ENCODE measurements at places on chromosomes 7 and 10.

GRCh38 chr10:80917636-80918035 lies 379.9 kb downstream of the SH2D4B start:
- DNase-seq = no peak

DNA sequence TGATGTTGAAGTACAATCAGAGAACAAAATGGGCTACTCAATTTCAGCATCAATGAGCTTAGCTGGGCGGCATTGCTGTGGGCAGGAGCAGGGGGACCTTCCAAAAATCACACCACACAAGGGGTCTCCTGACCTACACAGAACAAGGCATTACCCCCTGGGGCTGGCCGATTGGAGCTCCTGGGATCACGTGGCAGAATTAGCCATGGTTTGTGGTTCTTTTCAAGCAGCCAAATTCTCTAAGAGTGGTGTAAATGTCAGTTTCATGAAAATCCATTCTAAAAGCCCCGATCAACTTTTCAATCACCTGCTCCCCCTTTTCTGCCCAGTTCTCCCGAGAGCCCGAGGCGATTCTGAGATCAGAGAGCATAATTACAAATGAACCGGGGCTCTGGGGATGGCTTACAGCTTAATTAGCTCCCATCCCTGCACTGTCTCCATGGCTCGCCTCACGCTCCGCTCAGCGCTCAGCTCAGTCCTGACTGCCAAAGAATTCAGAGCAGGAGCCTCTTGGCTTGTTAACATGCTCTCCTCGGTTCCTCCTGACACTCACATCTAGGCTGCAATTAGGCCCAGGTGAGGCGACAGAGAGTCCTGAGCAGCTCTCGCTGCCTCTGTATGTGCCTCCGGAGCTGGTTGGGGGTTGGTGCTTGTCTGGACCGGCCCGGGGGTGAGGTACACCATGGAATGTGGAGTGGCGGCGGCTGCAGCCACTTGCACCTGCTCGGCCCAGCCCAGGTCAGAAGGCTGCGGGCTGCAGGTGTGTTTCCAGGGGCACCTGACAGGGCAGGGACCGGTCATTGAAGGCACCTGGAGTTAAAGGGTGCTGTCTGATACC lies 111.8 kb downstream of the WDR11 start:
- no peak for DNase-seq

DNA sequence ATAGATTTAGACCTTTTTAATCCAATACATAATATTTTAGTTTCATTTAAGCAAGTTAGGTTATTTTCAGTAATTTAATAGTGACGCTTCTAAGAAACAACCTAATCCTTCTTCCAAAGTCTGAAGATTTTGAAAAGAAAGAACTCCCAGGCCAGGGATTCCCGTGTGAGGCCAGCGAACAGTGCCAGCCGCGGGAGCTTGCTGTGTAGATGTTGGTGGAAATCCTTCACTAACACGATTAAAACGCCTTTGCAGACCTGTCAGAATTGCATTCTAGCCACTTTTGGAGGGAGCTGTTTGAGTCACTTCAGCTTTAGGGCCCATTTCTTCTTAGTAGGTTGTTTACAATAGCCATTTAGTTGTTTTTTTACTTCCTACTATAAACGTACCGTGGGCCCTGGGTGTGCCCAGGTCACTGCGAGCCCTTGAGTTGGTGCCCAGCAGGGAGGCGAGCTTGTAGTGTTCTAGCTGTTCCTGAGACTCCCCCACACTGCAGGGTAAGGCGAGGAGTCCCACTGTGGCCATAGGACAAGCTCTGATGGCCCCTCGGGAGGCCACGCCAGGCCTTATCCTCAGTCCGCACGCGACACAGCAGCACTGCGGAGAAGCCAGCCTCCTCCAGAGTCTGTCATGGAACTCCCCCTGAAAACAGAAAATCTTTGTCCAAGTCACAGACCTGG lies 32.3 kb downstream of the PPP2R2D start:
- DNase-seq = no peak

DNA sequence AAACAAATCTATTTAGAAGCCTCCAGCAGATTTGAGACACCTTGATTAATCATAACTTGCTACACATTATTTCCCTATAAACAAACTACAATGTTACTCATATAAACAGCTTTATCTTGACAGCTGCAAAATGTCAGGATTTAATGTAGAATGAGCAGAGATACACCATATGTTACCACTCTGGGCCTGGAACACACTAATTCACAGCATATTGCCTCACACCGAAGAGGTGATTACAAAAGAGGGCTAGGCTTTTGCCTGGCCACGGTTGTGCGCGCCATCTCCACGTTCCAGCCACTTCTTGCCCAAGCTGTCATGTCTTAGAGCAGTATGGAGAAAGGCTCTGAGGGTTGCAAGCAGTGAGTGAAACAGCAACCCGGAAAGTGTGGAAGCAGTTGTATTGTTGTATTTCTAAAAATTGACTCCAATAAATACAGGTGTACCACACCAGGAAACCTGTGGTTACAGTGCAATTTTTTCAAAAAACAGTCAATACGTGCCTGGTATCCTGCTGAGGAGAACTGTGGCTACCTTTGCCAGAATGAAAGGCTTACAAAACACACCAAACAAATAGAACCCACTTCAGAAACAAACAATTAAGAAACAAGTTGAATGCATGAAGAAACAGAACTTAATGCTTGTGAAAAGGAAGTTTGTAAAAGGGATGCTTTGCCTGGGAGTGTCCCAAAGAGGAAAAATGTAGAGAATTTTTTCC lies 498.1 kb downstream of the PLXNA4 start:
- no peak for DNase-seq

DNA sequence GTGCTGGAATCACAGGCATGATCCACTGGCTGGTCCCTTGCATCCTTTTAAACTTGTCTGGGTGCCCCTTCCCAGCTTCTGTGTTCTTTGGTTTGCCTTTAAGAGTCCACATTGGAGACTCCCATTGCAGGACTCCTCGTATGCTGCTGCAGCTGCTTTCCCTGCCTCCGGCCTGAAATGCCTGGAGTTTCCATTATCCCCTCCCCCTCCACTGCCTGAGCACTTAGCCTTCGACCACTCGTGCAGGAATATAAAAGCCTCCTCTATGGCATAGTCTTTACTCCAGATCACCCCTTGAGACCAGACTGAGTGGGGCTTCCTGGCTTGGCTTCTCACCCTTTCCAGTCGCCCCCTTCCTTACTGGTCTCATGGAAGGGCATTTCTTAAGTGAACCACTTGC lies 80.2 kb downstream of the RHOBTB1 start:
- no peak for DNase-seq

- DNase-seq = no peak
Measured at GRCh38 chr7:1804310-1804709, 134.2 kb downstream of the ELFN1 start.

GRCh38 chr7:133048589-133048988 lies 33.3 kb downstream of the CHCHD3 start:
- DNase-seq = no peak

GRCh38 chr7:15848901-15849300 lies 162.4 kb upstream of the MEOX2 start:
- DNase-seq = no peak

GRCh38 chr7:141754939-141755338 lies 9.0 kb upstream of the TAS2R3 start:
- DNase-seq = peak; percentile 69

GRCh38 chr10:24383681-24384106 lies 174.8 kb downstream of the KIAA1217 start:
- peak; percentile 34 for DNase-seq

GRCh38 chr10:103921248-103921647 lies 3.3 kb upstream of the STN1 start:
- DNase-seq = no peak

DNA sequence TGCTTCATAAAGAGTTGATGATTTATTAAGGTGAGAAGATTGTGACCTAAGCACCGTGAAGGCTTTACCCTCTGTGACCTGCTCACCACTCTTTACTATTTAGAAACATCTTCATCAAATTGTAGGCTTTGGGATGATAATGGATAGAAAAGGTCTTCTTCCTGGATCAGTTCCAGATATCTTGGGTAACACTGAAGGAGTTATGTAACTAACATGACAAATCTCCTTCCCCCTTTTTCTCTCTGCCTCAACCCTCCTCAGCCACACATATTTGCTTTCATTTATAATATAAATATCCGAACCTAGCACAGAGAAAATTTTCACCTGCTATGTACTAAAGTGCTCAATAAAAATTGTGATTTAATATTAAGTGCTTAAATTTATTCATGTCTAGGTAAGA lies 151.5 kb downstream of the FRMD4A start:
- no peak for DNase-seq

GRCh38 chr10:28587270-28587969 lies 54.5 kb downstream of the WAC start:
- no peak for DNase-seq

GRCh38 chr7:70884440-70884764 lies 247.5 kb upstream of the GALNT17 start:
- no peak for DNase-seq

DNA sequence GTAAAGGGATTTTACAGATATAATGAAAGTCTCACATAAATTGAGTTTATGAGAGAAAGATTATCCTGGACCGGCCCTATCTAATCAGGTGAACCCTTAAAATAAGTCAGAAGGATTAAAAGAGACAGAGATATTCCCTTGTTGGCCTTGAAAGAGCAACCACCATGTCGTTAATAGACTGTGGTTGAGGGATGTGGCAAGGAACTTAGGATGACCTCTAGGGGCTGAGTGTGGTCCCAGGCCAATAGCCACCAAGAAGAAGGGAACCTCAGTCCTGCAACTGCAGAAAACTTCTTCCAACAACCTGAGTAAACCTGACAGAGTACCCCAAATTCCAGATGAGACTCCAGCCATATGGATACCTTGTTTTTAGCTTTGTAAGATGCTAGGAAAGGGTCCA lies 121.5 kb downstream of the POLR1F start:
- peak; percentile 6 for DNase-seq

DNA sequence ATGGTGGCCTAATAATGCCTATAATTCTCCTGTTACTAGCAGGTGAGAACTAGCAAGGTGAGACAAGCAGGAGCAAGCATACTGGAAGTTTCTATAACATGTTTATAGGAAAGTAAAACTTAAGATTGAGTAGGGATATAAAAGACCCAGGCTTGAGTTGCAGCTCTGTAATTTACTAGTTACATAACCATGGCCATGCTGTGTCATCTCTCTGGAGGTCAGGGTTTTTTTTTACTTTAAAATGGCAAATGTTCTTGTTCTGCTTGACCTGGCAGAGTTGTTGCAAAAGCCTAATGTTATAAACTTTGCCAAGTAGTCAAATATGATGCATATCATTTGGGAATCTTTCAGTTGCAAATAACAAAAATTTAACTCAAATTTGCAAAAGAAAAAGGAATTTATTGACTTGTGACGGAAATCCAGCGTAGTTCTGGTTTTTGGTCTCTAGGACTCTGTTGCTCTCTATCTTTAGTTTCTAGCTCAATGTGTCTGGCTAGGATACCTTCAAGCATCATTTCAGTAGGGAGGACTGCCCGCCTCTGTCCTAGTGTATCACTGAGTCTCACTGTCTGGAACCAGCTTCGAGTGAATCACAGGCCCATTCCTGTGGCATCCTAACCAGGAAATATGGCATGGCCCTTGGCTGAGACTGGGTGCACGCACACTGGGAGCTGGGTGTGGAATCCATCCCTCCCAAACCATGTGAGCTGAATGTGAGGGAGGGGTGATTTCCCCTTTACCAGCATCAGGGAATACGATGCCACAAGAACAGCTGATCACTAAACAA lies 67.9 kb downstream of the ADAM22 start:
- no peak for DNase-seq

DNA sequence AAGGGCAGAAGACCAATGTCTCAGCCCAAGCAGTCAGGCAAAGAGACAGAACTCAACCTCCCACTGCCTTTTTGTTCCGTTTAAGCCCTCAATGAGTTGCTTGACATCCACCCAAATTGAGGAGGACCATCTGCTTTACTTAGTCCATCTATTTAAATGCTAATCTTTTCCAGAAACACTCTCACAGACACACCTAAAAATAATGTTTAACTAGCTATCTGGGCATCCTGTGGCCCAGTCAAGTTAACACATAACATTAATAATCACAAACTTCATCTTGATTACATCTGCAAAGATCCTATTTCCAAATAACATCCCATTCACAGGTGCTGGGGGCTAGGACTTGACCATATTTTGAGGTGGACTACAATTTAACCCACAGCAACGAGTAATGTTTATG lies 115.7 kb downstream of the RAB11FIP2 start:
- no peak for DNase-seq

DNA sequence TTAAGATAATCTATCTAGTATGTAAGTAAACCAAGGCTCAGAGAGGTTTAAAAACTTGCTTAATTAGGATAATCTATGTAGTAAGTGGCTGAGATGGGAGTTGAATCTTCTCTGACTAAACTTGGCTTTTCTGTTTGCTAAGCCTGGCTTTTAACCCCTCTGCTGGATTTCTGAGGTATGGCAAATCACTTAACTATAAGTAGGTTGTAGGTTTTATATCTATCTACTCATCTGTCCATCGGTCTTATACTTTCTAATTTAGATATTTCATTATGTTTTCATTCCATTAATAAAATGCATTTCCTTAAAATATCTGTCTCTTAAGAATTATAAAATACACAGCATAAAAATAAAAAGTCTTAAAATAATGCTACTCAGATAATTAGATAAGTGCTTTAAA lies 59.4 kb downstream of the ST7 start:
- DNase-seq = peak; percentile 75
